ENCODE measurements at places on chromosomes 12 and 14.

GRCh38 chr12:51683763-51684357 lies 92.8 kb downstream of the SCN8A start:
- DNase-seq = peak; percentile 37

- DNase-seq = peak; percentile 16
Measured at GRCh38 chr14:81172881-81173280, 47.9 kb downstream of the GTF2A1 start.

- no peak for DNase-seq
Measured at GRCh38 chr14:104596927-104597351, 7.6 kb downstream of the TMEM179 start.

- no peak for DNase-seq
Measured at GRCh38 chr14:26996246-26996645, 398.4 kb upstream of the NOVA1 start.

- no peak for DNase-seq
Measured at GRCh38 chr12:79591988-79592387, 98.8 kb downstream of the PAWR start.

GRCh38 chr12:83140135-83140534 lies 453.4 kb downstream of the TMTC2 start:
- DNase-seq = no peak

DNA sequence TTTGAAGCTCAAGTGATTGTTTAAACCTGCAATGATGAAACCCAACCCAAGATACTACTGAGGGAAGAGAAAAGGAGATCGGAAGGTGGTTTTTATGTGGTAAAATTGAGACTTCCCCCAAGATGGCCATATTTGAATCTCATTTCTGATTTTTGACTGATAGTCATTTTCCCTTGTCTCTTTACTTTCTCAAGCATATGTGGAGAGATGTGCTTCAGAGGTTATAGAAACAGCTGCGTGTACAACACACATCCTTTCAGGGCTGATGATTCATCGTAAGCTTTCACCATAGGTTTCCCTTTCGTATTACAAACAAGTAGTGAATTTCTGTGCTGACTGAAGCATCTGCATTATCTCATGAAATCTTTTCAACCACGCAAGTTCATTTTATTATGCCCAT lies 276.2 kb downstream of the EMP1 start:
- peak; percentile 4 for DNase-seq

- peak; percentile 19 for DNase-seq
Measured at GRCh38 chr14:69483765-69484443, 624 bp upstream of the PLEKHD1 start.

DNA sequence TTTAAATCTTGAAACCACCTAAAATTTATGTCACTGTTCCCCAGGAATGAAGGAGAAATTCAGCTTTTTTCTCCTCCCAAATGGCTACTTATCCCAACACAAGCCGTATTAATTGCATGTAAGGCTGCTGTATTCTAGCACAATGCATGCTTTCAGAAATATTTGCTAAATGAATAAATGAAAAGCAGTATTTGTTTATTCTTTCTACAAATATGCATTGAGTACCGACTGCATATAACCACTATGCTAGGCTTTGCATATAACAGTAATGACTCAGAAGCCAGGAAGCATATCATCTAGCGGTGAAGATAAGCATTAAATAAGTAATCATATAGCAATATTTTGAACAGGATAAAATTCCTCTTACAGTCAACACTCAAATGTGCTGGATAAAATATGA lies 5.7 kb upstream of the LRR1 start:
- peak; percentile 75 for DNase-seq

DNA sequence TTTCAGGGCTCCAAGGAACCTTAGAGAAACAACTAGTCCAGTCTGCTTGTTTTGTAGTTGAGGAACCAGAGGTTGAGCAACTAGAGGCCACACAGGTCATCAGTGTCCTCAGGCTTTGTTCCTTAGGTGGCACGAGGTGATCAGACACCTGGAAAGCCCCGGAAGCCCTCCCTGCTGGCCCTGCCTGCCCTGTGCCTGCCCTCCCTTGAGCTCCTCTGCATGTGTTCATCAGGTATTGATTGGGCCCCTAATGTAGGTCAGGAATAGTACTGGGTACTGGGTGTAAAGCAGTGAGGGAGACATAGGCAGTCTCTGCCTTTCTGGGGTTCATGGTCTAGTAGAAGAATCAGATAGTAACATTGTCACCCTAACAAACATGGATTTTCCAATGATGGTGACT lies 114.3 kb downstream of the TSPAN9 start:
- DNase-seq = no peak

- DNase-seq = no peak
Measured at GRCh38 chr12:66637699-66638301, 41.1 kb downstream of the GRIP1 start.

DNA sequence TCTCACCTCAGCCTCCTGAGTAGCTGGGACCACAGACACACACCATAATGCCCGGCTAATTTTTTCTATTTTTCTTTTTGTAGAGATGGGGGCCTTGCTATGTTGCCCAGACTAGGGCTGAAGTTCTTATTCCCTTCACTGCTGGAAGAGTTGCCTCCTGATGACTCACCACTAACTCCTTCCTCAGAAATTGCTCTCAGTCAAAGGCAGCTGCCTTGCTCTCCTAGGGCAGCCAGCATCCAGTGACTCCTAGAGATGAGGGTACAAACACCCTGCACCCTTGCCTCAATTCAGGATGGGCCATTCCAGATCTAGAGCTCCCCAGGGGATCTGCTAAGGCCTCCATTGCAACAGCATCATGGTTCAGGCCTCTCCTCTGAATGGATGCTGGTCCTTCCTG lies 54.0 kb upstream of the RASSF8 start:
- peak; percentile 43 for DNase-seq

DNA sequence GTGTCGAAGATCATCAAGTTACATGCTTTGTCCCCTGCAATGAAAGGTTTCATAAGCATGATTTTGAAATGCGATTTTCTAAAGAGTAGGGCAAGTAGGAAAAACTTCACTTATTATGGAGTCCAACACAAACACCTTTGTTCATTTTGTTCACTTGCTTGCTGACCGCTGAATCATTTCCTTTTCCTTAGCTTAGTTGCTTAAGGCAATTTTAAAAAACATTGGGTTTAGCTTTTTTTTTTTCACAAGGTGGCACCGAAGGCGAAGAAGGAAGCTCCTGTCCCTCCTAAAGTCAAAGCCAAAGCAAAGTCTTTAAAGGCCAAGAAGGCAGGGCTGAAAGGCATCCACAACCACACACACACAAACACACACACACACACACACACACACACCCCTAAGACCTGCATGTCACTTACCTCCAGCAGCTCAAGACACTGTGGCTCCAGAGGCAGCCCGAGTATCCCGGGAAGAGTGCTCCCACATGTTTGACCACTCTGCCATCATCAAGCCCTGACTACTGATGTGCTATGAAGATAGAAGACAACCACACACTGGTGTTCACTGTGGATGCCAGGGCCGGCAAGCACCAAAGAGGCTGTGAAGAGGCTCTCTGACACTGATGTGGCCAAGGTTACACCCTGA lies 11.4 kb downstream of the MANSC1 start:
- peak; percentile 52 for DNase-seq

GRCh38 chr14:97219431-97220017 lies 422.3 kb downstream of the VRK1 start:
- DNase-seq = no peak
